ENCODE measurements at places on chromosomes 4 and X.

- peak; percentile 17 for DNase-seq
Observed at GRCh38 chr4:123102897-123103471, 180.6 kb upstream of the NUDT6 start.

- DNase-seq, result no peak
Observed at GRCh38 chr4:80876810-80877209, 153.7 kb upstream of the BMP3 start.

GRCh38 chrX:47143894-47144625, 442 bp downstream of the NDUFB11 start:
- no peak for DNase-seq

- DNase-seq, result no peak
Observed at GRCh38 chr4:14361084-14361483, 641.2 kb upstream of the CPEB2 start.

DNA sequence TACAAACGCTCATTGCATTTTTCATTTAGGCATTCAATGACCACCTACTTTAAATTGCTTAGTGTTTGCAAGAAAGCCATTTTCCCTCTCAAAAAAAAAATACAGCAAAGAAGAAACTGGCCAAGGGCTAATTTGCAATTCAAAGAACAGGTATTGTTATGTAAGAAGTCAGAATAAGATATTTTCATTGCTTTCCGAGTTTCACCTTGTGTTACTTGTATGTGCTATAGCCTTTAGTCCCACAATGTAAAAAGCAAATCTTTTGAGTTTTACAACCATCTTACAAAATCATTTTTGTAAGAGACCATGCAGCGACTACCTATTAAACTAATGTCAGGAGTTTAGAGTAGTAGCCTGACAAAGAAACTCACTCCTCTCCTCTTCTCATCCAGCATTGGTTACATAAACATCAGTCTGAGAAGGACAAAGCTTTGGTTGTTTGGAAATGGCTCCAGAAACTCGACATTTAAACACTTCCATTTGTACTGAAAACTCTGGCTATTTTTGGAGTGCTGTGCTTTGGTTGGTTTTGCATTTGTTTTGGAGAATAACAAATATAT, 15.3 kb downstream of the TENM3 start:
- no peak for DNase-seq

DNA sequence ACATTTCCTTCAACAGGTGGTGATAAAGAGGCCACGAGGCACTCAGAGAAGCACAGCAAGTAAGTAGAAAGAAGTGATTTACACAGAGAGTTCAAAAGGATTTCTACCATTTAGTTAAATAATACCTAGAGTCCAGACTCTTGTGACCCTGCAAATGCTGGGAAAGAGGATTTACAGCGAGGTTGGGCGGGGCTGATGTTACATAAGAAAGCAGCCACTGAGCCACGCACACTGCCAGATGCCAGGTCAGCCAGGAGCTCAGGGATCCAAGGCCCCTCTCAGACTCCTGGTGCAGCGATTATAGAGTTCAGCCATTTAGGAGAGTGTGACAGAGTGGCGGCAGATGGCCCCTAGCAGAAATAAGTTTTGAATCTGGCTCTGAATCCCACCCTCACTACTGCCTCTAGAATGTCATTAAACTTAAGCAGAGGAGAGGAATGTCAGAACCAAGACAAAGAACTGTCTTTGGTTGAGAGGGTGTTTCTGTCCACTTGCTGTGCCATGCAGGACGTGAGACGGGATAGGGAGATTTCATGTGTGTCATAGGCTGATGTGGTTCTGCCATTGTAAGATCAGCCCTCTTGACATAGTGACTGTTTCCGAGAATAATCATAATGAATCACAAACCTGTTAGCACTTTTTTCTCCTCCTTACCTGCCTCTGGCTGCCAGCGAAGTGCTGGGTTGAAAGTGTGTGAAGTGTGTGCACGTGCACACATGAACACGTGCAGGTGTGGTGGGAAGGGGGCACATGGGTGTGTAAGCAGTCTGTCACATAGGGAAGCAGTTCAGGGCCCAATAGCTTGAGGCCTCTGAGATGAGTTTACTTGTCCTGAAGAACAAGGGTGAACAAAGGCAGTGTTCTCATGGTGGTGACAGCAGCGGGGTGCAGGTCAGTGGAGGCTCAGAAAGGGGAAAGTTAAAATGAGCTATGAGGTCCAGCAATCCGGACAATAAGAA, 50.1 kb downstream of the MFAP3L start:
- no peak for DNase-seq

- DNase-seq, result no peak
Observed at GRCh38 chr4:146548443-146548842, 26.7 kb upstream of the SLC10A7 start.

- DNase-seq, result no peak
Observed at GRCh38 chr4:153281476-153281875, 63.0 kb upstream of the MND1 start.

DNA sequence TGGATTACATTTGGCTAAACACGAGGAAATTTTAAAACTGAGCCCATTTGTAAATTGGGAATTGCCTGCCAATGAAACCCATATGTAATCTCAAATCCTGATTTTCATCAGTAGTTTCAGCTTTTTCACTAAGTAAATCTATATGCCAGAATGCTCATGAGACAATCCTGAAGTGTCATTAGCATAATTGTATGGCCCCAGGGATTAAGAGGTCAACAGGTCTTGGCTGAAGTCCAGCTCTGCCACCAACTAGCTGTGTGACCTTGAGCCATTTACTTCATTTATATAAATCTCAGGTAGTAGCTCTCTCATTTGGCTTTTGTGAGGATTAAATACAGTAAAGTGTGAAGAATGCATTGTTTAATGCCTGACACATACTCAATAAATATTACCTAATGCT, 320.5 kb upstream of the EMCN start:
- DNase-seq, result no peak
